Choroid plexus epithelial cell (primary cell): ENCODE measurements at places on chromosomes 6 and 20.

GRCh38 chr20:50831622-50832021 lies 36.8 kb downstream of the BCAS4 start:
- DNase-seq, result no peak

DNA sequence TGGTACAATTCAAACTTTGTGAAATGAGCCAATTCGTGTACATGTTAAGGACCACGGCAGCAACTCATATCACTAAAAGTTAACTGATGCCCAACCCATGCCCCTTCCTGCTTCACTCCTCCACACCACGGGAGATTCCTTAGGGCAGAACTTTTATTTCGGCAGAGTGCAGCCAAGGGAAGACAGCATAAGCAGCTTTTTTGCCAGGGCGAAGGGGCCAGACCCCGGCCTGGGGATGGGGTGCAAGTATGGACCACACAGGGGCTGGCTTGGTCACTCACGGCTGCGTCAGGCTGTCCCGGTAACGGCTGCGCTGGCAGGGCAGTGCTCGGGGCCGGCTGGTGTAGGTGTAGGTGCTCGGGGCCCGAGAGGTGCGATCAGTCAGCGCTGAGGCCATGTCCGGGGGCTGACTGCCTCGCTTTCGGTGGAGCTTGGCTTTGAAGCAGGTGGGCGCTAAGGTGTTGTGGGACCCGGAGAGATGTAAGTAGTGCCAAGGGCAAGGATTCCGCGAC lies 792 bp downstream of the RSPH3 start:
- DNase-seq, result peak; percentile 15

GRCh38 chr6:41209547-41210320 lies 8.8 kb upstream of the TREML2 start:
- DNase-seq, result no peak

GRCh38 chr20:57223648-57224489 lies 42.6 kb downstream of the BMP7 start:
- no peak for DNase-seq

- no peak for DNase-seq
Measured at GRCh38 chr6:152700427-152700826, 2.7 kb downstream of the MYCT1 start.

GRCh38 chr6:98433325-98434056 lies 400.9 kb upstream of the POU3F2 start:
- DNase-seq, result no peak
